Dorsolateral prefrontal cortex (tissue), 122 donors: ENCODE measurements at places on chromosomes 5 and 9.

DNA sequence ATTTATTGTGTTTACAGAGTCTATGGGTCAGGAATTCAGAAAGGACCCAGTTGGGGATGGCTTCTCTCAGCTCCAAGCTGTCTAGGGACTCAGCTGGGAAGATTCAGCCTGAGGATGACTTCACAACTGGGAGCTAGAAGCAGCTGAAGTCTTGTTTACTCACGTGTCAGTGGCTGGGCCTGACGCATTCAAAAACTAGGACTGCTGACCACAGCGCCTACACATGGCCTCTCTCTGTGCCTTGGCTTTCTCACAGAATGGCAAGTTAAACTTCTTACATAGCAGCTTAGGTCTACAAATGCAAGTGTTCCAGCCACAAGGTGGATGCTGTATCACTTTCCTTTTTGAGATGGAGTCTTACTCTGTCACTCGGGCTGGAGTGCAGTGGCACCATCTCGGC is 16.3 kb upstream of the PPP2CA start:
- no peak for DNase-seq

DNA sequence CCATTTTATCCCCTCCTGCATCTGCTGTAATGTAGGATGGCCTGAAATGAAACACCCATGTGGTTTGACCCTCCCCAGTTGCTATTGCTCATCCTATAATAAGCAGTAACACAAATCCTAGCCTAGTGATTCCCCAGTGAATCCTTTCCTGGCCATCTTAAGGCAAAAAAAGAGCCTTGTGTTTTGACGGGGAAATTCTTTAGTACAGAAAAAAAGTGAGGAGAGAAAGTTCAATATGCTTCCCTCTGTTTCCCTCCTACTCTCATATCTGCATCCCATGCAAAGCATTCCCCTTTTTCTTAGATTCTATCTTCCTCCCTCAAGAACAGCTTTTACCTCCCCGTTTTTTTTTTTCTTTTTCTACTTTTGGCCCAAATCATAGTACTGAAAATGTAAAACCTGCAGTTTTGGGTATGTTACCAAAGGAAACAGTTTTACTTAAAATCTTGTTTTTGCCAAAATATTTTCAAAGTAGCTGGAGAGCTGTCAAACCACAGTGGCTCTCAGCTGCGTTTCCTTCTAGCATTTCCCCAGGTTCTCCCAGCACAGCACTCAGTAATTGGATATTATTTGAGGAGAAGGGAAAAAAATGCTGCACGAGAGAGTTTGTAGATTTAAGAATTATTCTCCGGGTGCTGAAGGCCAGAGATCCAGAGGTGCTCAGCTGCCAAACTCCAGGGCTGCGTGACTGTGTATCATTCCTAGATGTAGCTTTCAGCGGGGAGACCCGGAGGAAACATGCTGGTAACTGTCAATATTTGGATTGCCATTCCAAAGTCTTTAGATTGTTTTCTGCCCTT is 321.4 kb downstream of the NPR3 start:
- DNase-seq: no peak

DNA sequence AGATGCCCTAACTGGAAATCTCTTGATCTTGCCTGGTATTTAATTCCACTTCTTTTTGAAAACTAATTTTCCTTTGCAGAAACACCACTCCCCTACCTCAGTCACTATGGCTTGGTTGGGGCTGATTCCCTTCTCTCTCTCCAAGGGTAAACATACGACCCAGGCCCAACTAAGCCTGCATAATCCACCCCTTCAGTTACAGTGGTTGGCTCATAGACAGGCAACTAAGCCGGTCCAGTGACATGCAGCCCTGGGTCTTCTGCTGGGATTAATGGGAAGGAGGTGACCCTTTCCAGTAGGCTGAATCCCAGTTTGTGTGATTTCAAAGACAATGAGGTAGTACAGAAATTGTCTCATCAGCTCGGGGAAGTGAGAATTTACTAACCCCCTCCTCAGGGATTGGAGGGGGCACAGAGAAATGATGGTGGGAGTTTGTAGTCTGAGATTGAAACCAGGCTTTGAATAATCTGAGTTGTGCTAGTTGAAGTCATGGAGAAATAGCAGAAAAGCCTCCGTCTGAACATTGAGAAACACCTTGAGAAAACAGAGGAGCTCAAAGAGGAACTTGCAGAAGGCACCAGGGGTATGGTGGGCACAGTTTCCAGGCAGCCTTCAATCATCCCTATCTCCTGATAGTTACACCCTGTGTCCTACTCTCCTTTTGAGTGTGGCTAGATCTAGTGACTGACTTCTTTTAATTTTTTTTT is 148.9 kb downstream of the GCNT1 start:
- no peak for DNase-seq

DNA sequence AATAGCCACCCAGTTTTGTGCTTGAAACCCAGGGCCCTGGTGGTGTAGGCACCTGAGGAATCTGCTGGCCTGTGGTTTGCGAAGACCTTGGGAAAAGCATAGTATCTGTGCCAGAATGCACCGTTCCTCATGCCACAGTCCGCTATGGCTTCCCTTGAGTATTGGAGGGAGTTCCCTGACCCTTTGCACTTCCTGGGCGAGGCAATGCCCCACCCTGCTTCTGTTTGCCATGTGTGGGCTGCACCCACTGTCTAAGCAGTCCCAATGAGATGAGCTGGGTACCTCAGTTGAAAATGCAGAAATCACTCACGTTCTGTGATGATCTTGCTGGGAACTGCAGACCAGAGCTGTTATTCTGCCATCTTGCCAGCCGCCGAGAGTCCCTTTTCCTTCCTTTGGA is 483.5 kb downstream of the AGTPBP1 start:
- DNase-seq: no peak

GRCh38 chr9:13439685-13440476 is 160.4 kb upstream of the MPDZ start:
- no peak for DNase-seq

- no peak for DNase-seq
Observed at GRCh38 chr5:135087950-135088349, 53.9 kb upstream of the PITX1 start.

DNA sequence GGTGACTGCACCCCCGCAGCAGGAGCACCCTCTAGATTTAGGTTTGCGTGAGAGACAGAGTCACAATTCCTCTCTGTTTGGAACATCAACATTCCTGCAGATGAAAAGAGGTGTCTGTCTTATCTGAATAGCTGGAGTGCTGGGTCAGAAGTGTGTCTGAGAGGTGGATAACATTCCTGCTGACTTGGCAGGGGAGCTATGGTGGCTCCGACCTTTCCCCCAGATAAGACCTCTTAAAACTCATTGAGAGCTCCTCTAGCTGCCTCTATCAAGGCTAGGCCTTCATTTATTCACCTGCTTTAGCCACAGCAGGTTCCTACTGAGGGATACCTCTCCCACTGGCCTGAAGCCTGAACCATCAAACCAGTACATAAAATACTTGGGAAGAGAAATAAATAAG is 615.5 kb downstream of the LRRC70 start:
- no peak for DNase-seq

DNA sequence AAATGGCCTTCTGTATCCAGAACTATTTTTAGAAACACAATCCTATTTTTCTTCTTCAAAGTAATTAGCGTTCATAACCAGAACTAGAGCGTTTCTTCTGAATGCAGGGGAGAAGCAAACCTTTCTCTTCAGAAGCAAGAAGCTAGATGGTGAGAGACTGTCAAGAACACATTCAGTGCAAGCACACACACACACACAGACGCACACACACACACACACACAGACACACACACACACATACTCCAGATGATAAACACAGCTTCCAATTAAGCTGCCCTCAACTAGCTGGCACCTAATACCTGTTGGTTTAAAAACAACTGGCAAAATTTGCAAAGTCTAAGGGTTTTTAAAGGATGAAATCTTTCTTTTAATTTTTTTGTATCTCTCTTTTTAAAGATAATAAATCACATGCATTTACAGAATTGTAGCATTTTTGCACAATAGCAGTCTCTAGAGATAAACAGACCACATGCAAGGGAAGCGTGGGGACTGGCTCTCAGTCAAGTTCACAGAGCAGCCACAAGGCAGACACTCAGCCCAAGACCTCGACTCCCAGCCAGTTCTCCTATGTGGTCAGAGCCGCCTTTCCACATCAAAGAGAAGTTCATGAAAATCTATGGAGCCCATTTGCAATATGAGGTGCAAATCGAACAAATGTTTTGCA is 138.5 kb downstream of the TTLL11 start:
- DNase-seq: peak; percentile 28

DNA sequence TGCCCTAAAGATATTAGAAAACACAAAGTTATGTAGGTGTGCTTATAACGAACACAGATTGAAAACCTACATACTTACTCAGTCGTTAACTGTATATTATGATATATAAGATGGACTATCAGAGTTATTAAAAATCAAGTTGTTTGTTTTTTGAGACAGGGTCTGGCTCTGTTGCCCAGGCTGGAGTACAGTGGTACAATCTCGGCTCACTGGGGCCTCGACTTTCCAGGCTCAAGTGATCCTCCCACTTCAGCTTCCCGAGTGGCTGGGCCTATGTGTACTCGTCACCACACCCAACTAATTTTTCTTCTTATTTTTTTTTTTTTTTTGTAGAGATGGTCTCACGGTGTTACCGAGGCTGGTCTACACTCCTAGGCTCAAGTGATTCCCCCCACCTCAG is 158.3 kb downstream of the TSSK1B start:
- no peak for DNase-seq

- DNase-seq: no peak
Observed at GRCh38 chr9:134637696-134638501, 3.7 kb upstream of the COL5A1 start.

- no peak for DNase-seq
Observed at GRCh38 chr9:8391132-8391531, 591.6 kb upstream of the DMAC1 start.

DNA sequence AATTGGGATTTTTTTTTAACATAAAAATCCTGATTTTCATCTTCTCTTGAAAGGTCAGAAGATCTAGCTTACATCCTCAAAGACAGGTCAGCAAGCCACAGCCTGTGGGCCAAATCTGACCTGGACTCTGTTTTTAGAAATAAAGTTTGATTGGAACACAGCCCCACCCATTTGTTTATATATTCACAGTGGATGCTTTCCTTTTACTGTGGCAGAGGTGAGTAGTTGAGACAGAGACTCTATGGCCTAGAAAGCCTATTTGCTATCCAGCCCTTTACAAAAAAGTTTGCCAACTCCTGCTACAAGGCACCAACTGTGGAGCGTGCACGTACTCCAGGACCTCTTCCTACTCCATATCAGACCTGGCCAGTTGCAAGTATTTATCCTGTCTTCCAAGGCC is 13.4 kb upstream of the CCNJL start:
- DNase-seq: no peak

DNA sequence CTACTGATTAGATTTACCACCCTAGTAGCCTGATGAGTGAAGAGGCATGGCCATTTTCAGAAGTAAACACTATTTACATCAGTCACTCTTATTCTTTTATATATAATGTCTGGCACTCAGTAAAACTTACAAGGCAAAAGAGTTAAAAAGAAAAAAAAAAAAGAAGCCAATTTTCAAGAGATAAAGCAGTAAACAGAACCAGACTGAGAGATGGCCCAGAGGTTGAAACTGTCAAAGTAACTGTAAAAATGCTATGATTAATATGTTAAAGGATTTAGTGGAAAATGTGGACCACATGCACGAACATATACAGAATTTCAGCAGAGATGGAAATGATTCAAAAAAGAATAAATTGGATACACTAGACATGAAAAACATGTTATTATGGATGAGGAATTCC is 6.4 kb upstream of the GPR150 start:
- no peak for DNase-seq

DNA sequence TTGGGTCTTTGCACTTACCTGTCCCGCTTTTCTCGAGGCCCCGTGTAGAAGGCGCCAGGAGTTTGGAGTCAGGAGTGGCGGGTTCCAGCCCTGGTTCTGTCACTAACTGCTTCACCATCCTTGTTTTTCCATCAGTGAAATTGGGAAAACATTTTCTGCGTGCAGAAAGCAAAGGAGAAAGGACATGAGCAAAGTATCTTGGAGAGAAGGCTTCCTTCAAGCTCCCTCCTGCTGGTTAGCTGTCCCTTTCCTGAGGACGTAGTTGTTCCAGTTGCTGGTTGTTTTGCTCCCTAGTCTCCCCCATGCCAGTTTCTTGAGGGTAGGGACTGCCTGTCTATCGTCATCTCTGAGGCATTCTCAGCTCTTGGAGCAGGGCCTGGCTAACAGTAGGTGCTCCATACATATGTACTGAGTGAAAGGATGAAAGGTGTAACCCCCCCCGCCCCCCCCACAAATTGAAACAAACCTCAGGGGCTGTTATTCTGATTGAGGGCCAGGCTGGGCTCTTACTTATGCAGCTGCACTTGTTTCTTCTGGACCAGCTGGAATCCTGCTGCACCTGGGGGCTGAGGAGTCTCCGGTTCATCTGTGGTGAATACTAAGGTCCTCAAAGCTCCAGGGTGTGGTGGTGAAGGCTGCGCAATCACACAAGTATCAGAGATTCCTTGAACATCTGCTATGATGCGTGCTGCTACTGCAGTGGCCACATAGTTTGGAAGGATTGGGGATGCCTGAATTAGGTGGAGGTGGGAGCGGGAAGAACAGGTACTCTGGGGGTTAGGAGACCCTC is 1.0 kb downstream of the SMIM3 start:
- DNase-seq: no peak

DNA sequence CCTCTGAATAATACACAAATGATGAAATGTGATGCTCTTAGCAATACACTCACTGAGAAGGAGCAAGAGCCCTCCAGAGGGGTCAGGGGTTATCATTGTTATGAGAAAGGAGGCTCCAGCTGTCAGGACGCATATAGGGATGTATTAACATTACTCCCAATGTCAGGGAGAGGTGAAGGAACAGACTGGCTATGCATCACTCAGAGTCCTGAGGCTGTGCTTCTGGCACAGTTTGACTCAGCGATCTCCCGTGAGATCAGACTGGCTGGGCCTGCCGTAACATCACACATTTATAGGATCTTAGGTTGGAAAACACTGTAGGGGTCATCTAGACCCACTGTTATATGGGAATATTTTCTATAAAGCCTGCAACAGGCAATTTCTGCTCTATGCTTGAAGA is 226.5 kb upstream of the GLRA1 start:
- DNase-seq: no peak

DNA sequence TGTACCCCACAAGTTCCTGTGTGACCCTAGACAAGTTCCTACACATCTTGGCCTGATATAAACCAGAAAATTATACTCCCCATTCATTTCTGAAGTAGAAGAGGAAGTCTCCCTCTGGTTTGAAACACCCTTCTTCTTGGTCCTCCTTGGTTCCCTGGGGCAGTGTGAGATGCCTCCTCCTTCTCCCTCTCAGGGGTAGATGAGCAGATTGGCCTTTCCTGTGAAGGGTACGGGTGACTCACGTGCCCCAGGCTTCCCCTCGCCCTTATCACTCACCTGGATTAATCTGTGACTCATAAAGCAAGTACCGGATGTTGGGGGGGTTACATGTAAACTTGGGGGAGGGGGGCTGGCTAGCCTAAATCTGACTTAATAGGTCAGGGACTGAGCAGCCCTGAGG is 11.1 kb upstream of the AQP3 start:
- no peak for DNase-seq

- no peak for DNase-seq
Observed at GRCh38 chr5:136043968-136044610, 15.3 kb downstream of the TGFBI start.

DNA sequence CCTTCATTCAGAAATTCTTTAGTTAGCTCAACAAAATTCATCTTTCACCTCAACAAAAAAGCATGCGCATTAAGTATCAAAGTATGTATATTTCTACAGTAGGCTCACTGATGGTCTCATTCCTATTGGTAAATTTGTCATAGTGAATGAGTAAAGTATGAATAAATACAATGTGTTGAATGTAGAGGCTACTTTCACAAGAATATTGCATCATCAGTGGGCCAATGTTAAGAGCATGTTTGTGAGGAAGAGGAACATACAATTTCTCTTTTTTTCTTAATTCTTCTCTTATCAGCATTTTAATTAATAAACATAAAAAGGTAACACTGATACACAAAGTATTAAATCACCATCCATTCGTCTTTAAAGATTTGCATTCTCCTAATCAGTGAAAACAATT is 505.1 kb downstream of the CETN3 start:
- DNase-seq: no peak
